ENCODE measurements at places on chromosomes 12 and 14. TPM values are rescaled to one million over a fixed set of nuclear protein-coding genes. Genes with fewer than 3 reads are reported as not detected.

GRCh38 chr14:34775922-34776321, 61.5 kb upstream of the CFL2 start:
- no peak for DNase-seq

DNA sequence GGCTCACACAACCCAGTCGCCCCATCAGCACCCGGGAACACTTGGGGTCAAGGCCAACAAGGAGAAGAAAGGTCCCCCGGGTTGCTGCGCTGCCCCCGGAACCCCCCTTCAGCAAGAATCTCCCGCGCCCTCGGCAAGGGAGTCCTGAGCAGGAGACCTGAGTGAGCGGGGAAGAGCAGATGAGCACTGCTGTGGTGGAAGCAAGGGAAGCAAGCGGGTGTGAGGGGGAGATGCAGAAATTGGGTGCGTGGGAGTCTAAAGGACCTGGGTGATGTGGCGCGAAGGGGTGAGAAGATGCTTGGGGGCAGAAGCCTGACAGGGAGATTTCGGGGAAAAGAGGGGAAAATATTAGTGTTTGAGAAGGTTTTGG, 105.5 kb upstream of the PRB2 start:
- DNase-seq: no peak

- peak; percentile 95 for DNase-seq
Measured at GRCh38 chr14:60980811-60981632, at the start of the genes SLC38A6 and TRMT5. Gene SLC38A6 (plus strand): TSS chr14:60981245. CDS start chr14:60981278, 33 bp downstream. Gene TRMT5 (minus strand): TSS chr14:60981079. CDS start chr14:60980973, 106 bp downstream.

DNA sequence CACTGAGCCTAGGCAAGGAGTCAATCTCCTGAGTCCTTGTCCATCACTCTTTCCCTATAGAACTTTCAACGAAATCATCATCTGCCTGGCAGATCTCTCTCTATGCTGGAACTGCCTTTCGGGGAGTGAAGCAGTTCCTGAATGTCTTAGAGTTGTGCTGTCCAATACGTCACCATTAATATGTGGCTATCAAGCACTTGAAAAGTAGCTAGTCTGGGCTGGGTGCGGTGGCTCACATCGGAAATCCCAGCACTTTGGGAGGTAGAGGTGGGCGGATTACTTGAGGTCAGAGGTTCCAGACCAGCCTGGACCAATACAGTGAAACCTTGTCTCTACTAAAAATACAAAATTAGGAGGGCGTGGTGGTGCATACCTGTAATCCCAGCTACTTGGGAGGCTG, 35.1 kb downstream of the NRDE2 start:
- no peak for DNase-seq

DNA sequence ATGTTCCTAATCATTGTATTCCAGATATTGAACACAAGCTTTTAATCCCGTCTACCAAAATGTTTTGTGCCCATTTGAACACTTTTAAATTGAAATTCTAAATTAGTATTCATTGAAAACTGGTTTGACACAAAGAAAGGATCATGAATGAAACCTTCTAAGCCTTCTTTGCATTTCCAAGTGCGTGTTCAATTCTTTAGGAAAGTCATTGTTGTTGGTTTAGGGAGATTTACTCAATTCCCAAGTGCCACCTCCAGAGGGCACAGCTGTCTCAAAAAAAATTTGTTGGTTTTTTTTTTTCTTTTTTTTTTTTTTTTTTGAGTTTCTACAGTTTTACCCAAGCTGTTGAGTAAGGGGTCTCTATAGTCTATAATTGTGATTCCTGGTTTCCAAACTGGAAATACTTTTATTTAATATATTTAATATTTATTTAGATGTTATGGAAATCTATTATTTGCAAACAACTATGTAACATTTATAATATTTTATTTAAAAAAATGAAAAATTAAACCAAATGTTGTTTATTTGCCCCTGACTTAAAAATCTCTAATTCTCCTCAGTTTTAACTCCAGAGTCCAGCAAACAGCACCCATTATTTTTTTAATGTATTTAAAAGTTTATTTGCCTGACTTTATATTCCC, 79.9 kb downstream of the NEDD1 start:
- no peak for DNase-seq

DNA sequence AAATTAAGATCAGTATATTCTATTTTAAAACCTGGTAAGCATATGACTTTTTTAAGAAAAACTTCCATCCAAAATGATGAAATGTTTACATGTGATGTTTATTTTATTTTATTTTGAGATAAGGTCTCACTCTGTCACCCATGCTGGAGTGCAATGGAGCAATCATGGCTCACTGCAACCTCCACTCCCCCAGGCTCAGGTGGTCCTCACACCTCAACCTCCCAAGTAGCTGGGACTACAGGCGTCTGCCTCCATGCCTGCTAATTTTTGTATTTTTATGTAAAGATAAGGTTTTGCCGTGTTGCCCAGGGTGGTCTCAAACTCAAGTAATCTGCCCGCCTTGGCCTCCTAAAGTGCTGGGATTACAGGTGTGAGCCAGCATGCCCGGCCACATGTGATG, 141.8 kb downstream of the ZFP36L1 start:
- no peak for DNase-seq

Gene LAG3
- 1.8 TPM for total RNA-seq

- DNase-seq: no peak
Measured at GRCh38 chr12:96495155-96495554, 5.8 kb downstream of the CFAP54 start.

DNA sequence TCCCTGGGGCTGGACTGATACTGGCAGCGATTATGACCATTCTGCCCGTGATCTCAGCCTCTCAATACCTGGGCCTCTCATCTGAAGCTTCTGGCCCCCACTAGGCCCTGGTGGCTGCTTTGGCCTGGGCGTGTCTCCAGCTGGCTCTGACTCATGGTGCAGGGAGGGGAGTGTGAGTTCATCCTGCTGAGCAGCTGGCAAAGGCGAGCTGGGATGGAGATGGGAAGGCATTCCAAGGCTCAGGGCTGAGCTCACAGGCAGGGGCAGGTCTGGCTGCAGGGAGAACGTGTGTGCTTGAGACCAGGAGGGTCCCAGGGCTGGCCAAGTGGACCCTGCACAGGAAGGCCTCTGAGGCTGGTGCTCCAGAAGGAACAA, 221.8 kb downstream of the TMEM121 start:
- DNase-seq: peak; percentile 37

DNA sequence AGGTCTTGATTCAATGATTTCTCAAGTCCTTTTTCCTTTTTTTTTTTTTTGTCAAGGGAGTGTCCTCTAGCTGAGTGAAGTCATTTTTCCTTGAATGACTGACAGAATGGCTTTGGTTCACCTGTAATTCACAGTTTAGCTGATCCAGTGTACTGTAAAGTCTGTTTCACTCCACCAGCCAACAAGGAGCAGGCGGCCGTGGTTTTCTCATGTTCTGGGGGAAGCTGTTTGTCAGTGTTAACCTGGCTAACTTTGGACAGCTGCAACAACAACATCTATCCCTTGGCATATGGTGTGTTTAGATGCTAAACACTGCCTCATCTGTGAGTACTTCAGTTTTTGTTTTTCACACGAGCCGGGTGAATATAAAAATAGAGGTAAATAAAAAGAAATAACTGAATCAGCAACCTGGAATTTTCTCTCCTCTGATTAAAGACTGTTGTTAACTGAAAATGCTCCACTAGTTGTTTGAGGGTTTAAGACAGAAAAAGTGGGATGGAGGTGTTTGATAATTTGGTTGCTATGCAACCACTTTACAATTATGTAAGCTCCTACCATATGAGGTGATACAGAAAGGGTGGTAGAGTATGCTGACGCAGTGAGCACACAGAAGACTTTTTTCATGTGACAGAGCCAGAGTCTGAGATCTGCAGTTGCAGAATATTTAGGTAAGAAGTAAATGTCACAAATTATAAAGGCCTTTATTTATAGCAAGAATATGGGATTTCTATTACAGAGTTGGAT, 50.3 kb upstream of the SLC2A13 start:
- no peak for DNase-seq

Gene ITGA7
- total RNA-seq: 16.5 TPM

GRCh38 chr12:23674064-23674463, 275.4 kb downstream of the SOX5 start:
- DNase-seq: no peak

DNA sequence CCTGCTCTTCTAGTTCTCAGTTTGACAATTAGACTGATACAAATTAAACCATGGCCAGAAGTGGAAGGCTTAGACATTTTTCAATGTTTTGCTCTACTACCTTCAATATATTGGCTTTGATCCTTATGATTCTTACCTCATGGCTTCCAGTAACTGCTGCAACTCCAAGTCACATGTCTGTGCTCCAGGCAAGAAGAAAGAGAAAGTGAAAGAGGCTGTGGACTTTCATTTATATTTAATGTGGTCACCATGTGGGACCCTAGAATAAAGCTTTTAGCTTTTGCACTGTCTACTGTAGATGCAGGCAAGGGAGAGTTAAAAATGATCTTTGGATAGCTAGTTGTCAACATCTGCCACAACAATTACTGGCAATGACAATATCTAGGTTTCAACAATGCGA, 214.3 kb upstream of the PDE3A start:
- no peak for DNase-seq

Gene MYF5
- not detected for total RNA-seq

- no peak for DNase-seq
Measured at GRCh38 chr12:23093488-23093887, 468.5 kb downstream of the ETNK1 start.

- DNase-seq: no peak
Measured at GRCh38 chr12:76216585-76217472, 131.4 kb downstream of the BBS10 start.
